Activated CD4-positive, CD25-positive, alpha-beta regulatory T cell (primary cell): ENCODE measurements at places on chromosomes 5 and 9.

DNA sequence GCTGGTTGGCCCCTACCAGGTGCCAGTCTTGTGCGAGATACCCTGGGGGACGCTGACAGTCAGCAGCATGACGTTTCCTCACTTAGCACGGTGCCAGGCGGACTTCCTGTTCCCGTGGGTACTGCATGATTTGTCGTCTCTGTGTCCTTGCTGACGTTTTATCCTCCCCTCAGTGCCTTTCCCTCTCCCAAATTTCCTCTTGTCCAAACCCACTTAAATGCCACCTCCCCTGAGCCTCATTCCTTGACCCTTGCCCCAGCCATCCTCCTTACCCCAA lies 60.6 kb upstream of the SAP30L start:
- no peak for DNase-seq

- DNase-seq, result no peak
These were observed 69.1 kb downstream of the ADAMTS2 start for GRCh38 chr5:179275941-179276837.

- no peak for DNase-seq
These were observed 11.0 kb downstream of the SPINK14 start for GRCh38 chr5:148179234-148179824.

DNA sequence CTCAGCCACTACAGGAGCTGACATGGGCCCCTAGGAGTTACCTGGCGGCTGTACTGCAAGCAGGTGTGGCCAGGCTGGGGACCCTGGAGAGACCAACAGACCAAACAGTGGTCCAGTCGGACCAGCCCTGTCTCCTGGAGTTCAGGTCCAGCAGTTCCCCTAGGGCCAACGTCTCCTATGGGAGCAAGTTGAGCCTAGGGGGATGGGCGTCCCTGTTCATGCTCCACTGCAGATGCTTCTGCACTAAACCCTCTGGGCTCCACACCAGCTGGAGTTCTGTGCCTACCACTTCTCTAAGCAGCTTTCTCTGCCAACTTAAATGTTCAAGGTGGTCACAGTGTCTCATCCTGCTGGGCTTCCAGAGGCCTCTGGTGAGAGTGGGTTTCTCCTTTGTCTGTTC lies 20.6 kb upstream of the OMD start:
- DNase-seq, result no peak

DNA sequence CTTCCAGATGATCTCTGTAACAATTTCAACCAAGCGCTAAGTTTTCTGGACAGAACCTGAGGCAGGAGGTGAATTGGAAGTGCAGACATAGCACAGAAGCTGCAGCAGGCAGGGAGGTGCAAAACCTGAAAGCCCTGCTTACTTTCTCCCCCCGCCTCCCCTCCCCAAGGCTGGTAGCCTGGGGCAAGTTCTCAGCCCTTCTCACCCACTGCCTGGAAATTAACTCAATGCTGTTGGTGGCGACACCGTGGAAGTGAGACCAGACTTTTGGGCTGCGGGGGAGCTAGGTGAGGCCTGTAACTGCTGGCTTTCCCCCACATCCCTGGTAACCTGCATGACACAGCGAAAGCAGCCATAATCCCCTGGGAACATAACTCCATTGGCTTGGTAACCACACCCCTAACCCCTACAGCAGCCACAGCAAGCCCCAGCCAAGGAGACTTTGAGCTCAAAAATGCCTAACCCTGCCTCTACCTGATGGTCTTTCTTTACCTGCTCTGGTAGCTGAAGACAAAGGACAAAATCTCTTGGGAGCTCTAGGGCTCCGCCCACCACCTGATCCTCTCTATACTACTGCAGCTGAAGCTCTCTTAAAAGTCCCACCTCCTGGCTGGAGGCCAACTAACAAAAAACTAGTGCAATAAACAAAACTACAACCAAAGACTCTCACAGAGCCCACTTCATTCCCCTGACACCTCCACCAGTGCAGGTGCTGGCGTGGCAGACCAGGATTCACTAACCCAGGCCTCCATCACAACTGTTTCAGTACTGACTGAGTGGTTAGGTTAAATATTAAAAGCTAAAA lies 11.9 kb upstream of the OR13C8 start:
- DNase-seq, result no peak
